CD4-positive, alpha-beta T cell treated with Interleukin-17A for 1 hour (primary cell): ENCODE measurements at places on chromosomes 12 and 14.

- no peak for DNase-seq
Measured at GRCh38 chr12:52215587-52216031, 17.4 kb upstream of the KRT7 start.

DNA sequence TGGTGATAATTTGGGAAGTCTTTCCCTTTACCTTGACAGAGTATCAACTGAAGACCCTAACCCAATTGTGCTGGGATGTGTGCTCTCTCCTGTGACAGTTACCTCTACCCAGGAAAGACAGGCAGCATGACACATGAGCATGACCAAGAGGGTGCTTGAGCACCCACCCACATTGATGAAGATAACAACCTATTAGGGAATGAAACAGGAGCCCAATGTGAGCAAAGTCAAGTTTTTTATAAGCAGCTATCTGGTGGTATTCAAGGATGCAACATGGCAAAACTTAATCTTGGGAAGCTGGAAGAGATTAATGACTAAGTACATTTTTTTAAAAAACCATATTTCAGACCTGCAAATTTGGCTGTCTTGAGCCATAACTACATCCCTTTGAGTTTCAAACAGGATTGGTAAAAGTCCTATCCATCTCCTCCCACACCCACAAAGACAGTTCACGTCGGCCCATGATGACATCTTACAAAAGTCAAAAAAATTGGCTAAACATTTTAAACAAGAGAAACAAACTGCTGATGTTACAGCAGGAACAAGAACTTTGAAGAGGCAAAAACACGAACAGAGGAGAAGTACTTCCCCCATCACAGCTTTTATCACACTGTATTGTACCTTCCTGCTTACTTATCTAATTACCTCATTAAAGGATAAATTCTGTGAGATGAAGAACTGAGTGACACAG lies 60.3 kb downstream of the MED13L start:
- no peak for DNase-seq

DNA sequence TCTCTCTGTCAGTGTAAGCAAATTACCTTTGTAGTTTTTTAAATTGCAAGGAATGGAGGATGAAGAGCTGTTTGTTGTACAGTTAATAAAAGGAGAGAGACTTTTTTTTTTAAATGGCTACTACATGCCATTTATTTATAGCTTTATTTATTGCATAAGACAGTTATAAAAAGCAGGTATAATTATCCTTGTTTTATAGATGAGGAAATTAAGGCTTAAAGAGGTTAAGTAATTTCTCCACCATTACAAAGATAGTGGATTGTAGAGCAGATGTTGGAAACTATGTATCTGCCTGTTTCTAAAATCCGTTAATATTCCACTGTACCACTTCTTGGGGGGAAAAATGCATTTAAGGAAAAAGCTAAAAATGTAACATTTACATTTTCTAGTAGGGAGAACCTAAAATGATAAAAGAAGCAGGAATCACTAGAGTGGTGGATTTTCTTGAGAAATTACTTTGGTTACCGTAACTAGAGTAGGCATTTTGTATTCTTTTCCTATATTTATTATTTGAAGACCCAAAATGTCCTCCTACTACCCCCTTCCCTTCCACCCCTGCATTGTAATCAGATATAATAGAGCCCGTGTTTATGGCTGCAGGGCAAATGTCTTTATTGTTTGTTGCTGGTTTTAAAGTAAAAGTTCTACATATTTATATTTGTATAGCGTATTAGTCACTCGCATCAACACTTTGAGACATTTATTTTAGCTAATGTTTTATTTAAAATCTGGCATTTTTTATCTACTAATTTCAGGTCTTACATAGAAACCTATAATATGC lies 2.3 kb downstream of the SNAPC1 start:
- no peak for DNase-seq

GRCh38 chr12:79381248-79382208 lies 309.2 kb downstream of the PAWR start:
- DNase-seq, result no peak

- DNase-seq, result no peak
Measured at GRCh38 chr12:82411546-82412230, 53.4 kb downstream of the METTL25 start.

DNA sequence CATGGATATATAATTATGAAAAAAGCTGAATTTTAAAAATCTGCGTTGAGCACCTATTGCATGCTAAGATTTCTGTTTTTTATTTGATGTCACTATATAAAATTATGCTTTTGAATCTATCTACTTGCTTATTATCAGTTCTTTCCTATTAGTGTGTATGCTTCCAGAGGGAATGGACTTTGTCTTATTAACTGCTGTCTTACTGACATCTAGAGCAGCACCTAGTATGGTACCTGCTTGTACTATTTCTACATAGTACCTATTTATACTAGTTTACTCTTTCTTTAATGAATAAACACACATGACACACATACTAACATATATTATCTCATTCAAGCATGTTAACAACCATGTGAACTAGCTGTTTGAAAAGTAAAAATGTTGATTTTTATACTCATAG lies 38.6 kb upstream of the PIK3C2G start:
- DNase-seq, result no peak

DNA sequence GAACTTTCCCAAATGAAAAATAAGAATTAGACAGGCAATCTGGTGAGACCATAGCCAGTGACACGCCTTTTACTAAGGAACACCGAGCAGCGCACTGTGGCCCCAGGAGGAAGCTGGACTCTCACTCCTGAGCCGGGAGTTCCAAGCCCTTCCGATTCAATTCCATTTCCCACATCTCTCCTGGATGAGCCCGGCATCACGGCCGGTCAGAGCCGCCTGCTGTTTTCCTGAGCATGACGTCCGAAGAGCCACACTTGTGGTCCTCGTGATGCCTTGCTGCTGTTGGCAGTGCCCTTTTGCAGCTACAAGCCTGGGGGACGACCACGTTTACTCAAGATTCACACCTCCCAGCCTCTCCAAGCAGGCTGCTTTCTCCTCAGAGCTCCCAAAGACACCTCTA lies 40.8 kb downstream of the FBXL14 start:
- DNase-seq, result no peak

DNA sequence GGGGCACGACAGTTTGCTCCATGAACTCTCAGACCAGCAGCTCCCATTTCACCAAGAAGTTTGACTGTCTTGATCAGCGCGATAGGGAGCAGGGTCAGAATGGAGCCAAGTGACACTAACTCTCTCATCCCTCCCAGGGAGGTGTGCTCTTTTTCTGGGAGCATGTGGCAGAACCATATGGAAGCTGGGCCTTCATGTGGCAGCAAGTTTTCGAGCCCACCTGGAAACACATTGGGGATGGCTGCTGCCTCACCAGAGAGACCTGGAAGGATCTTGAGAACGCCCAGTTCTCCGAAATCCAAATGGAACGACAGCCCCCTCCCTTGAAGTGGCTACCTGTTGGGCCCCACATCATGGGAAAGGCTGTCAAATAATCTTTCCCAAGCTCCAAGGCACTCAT lies 24.0 kb downstream of the ITGA7 start:
- no peak for DNase-seq

DNA sequence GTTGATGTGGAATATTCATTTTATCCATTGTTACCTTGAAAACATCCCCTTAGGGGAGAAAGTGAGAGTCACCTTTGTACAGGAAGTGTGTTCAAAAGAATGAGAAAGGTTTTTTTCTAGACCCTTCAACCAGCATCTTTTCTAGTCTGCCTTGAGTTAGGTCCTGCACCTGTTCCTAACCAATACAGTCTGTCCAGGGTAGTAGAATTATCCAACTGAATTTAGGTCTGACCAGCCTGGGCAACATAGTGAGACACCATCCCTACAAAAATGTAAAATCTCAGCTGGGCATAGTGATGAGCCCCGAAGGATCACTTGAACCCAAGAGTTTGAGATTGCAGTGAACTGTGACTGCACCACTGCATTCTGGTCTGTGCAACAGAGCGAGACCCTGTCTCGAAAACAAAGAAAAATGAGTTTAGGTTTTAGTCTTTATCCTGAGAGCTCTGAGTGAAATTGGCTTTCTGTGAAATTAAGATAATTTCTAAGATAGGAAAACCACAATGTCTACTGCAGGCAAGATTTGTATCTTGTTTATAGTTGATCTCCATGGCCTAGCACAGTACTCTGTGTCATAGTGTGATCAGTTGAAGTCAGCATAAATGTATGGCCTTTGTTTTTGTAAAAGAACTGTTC lies 25.2 kb downstream of the ARHGAP5 start:
- DNase-seq, result peak; percentile 51

GRCh38 chr12:42104784-42105183 lies 39.9 kb downstream of the GXYLT1 start:
- no peak for DNase-seq

- DNase-seq, result no peak
Measured at GRCh38 chr12:5246196-5246595, 185.7 kb upstream of the NTF3 start.

DNA sequence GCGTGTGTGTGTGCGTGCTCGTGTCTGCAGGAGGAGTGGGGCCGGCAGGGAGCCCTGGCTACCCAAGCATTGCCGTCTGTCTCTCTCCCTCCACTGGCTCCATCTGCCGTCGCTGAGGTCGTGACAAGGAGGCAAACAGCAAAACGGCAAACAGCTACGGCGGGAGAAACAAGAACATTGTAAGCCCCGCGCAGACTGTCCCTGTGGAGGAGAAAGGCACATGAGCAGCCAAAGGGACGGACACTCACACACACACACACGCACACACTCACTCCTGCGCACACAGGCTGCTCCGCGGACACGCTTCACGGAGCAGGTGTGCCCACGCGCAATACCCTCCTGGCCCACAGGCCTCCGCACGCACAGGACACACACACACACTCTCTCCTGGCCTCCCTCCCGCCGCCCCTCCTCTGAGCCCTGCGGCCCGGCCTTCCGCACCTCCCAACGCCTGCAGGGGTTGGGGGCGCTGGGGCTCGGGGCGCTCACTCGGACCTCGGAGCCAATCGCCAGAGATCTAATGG lies 905 bp downstream of the CISTR start:
- DNase-seq, result no peak

- no peak for DNase-seq
Measured at GRCh38 chr12:104339663-104340062, 36.1 kb downstream of the EID3 start.
